Right cardiac atrium (tissue), 5 donors: ENCODE measurements at places on chromosomes 2 and 18. TPM values are rescaled to one million over a fixed set of nuclear protein-coding genes. Genes with fewer than 3 reads are reported as not detected.

GRCh38 chr2:190980630-190981209, 33.3 kb downstream of the STAT1 start:
- DNase-seq = no peak

DNA sequence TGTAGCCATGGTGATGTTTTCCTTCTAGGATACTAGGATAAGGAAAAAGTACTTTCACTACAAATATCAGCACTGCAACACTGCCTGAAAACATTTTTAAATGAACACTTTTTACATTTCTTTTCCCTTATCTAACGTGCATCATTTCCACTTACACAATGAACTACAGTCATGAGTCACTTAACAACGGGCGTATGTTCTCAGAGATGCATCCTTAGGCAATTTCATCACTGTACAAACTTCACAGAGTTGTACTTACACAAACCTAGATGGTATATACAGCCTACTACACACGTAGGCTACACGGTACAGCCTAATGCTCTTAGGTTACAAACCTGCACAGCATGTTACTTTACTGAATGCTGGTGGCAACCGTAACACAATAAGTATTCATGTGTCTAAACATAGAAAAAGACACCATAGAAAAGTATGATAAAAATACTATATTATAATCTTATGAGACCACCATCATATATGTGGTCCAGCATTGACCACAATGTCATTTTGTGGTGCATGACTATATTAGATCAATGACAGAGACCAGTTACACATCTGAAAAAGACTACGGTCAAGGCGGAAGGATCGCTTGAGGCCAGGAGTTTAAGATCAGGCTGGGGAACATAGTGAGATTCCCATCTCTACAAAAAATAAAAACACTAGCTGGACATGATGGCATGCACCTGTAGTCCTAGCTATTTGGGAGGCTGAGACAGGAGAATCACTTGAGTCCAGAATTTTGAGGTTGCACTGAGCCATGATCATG, 39.8 kb downstream of the WDR33 start:
- no peak for DNase-seq

DNA sequence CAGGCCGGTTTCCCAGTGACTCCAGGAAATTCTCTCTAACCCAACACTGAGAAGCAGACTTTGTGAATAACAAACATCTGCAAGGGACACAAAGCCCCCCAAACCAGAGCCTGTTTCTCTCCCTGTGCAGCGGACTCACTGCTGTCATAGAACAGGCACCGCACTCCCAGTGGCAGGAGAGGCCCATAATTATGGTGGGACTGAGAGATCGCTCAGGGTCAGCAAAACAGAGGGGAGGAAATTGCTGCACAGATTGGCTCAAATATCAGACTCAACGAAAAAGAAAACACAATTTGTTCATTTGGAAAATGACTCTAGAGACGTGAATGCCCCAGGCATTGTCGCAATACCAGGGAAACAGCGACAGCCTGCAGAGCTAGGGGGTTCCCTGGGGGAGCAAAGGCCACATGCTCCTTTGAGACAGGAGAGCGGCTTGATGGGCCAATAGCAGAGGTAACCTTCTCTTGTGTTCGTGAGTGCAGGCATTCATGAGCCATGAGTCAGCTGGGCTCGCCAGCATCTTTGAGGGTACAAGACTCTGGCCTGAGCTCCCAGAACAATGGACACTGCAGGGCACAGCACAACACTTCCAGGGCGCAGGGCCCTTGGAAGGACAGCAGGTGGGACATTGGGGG, 143.3 kb upstream of the KLHL29 start:
- DNase-seq = no peak

GRCh38 chr2:242035858-242036652, 166.5 kb downstream of the RTP5 start:
- DNase-seq = no peak

GRCh38 chr2:64029116-64029665, 10.0 kb upstream of the VPS54 start:
- DNase-seq = no peak

- DNase-seq = peak; percentile 36
Measured at GRCh38 chr2:96131813-96132745, 6.2 kb downstream of the ASTL start.

DNA sequence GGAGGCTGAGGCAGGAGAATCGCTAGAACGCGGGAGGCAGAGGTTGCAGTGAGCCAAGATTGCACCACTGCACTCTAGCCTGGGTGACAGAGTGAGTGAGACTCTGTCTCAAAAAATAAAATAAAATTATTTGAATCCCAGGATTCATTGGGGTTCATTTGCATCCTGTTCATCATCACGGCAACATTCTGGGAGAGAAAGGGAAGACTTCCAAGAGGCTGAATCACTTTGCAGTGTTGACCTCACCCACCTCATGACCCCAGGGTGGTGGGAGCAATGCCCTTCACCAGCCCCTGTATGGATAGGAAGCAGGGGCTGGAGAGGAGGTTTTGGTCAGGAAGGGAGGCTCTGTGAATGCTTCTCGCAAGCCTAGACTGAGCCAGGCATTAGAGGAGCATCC, 195.6 kb downstream of the CTIF start:
- no peak for DNase-seq

- DNase-seq = no peak
Measured at GRCh38 chr2:164545484-164545883, 75.8 kb downstream of the GRB14 start.

DNA sequence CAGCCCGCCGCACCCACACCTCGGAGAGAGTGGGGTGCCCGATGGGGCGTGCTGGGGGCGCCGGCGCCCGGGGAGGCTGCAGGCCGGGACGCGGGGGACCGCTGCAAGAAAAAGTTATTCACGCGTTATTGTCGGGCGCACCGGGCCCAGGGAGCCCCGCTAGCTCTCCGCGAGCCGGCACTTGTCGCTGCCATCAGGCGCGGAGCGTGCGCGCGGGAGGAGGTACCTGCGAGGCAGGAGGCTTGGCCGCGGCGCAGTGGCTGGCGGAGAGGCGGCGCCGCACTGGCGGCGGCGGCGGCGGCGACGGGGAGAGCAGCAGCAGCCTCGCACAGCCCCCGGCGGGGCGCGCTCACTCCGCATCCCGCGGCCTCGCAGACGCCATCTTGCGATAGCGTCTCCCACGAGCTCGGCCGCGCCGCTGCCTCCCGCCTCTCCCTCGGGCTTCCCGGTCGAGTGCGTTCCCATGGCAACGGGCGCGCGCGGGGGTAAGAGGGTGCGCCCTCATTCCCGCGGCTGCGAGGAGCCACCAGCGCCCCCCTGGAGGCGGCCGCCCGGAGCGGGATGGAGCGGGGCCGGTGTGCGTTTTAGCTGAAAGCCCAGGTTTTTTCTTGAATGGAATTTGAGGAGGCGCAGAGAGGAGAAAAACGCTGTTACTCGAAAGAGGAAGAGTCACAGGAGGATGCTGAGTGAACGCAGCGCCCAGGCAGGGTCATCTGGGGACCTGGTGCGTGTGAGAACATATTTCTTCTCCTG, at the start of gene CHN1:
Gene CHN1, minus strand, starts transcription at position 402 of the 753 bp plus-strand sequence. CDS start 469 bp downstream, outside the sequence.
- peak; percentile 91 for DNase-seq

Gene KIF5C
- 1.3 TPM for total RNA-seq

Gene MDH1B
- 1.8 TPM for total RNA-seq
